Activated T-helper 17 cell treated with anti-CD3 and anti-CD28 coated beads, Interleukin-2, amount 50 U/mL, for 72 hours (primary cell): ENCODE measurements at places on chromosomes 7 and 10. TPM values are rescaled to one million over a fixed set of nuclear protein-coding genes. Genes with fewer than 3 reads are reported as not detected.

- no peak for ATAC-seq
Observed at GRCh38 chr10:20855398-20856038, 41.6 kb downstream of the NEBL start.

- no peak for ATAC-seq
Observed at GRCh38 chr7:133649593-133649992, 396.7 kb downstream of the EXOC4 start.

DNA sequence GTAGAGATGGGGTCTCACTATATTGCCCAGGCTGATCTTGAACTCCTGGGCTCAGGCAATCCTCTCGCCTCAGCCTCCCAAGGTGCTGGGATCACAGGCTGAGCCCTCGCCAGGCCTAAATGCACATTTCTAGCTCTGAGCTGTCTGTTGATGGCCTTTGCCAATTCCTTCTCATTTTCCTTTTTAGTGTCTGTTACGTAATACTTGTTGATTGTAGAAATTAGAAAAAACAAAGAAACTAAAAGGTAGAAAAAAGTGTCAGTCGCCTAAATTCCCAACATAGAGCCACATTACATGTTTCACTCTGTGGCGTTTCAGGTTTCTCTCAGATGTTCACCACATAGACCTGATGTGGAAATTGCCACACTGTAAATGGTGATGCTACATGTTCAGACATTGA lies 44.0 kb upstream of the RASGEF1A start:
- ATAC-seq = no peak

DNA sequence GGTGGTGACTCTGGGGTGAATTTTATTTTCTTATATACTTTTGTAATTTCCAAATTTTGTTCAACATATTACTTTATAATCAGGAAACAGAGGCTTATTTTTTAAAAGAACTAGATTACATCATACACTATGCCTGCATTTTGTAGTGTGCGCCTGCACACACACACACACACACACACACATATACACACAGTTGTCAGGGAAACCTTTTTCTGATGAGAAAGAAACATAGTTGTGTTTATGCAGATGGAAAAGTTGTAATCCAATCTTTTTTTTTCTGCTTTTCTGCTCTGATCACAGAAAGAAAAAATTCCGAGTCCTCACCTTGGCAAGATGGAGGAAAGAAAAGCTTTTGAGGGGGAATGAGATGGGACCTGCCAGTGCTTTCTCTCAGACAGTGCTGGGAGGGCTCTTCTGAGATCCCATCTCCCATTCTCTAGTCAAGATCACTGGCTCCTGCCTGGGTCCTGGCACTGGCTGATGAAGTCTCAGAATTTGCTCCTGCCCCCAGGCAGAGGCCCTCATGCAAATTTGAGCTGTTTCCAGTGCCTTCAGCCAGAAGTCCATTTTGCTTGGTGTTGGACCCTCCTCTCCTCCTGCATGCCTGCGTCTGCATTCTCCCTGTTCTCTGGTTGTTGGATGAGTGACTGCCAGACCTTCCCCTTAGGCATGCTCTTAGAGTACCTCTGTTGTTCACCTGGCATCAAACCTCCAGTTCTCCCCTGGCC lies 59.7 kb downstream of the TLL2 start:
- no peak for ATAC-seq

DNA sequence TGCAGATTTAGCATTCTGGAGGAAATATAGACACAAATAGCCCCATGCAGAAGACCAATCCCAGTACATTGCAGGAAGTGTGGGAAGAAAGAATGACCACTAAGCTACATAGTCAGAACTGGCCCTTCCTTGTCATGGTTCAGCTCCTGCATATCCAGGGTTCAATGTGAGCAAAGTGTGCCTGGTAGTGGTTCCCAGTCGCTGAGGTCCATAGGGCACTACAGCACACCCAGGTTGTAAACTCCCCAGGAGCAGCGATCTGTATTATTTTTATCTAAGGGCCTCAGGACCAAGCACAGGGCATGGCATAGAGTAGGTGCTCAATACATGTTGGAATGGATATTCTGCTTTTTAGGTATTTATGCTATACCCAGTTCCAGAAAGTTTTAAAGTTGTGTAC lies 114.4 kb downstream of the RTKN2 start:
- no peak for ATAC-seq

DNA sequence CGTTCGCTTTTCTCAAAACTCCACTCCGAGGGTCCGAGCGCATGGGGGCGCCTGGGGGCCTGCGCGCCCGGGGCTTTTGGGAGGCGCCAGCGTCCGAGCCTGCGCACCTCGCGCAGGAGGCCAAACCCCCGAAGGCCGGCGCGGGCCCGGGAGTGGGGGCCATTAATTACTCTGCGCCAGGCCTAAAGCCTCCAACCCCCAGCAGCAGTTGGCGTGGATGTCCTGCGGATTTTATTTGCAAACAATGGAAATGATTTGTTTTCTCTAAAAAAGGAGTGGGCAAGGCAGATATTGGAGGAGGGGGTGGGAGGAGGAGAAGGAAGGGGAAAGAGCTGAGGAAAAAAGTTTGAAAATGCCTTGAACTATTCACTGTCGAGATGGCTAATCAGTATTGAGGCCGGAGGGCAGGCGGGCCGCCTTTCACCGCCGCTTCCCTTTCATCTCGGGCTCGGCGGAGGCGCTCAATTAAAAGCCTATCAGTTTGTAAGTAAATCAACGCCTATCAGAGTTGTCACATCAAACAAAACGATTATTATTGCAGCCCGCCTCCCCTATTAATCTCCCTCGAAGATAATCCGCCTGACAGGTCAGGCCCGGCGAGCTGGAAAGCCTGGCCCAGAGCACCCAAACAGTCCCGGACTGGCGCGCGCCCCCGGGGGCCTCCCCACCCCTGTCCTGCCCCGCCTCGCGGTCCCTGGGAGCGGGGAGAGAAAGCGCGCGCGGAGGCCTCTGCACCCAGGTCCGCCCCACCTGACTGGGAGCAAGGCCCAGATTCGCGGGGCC lies 3.4 kb upstream of the ZNF503 start:
- no peak for ATAC-seq

GRCh38 chr10:34978080-34978479 lies 112.1 kb downstream of the CUL2 start:
- no peak for ATAC-seq

GRCh38 chr7:130063036-130063435 lies 7.3 kb upstream of the KLHDC10 start:
- peak; percentile 69 for ATAC-seq

GRCh38 chr10:1253523-1254353 lies 197.6 kb downstream of the WDR37 start:
- ATAC-seq = no peak

DNA sequence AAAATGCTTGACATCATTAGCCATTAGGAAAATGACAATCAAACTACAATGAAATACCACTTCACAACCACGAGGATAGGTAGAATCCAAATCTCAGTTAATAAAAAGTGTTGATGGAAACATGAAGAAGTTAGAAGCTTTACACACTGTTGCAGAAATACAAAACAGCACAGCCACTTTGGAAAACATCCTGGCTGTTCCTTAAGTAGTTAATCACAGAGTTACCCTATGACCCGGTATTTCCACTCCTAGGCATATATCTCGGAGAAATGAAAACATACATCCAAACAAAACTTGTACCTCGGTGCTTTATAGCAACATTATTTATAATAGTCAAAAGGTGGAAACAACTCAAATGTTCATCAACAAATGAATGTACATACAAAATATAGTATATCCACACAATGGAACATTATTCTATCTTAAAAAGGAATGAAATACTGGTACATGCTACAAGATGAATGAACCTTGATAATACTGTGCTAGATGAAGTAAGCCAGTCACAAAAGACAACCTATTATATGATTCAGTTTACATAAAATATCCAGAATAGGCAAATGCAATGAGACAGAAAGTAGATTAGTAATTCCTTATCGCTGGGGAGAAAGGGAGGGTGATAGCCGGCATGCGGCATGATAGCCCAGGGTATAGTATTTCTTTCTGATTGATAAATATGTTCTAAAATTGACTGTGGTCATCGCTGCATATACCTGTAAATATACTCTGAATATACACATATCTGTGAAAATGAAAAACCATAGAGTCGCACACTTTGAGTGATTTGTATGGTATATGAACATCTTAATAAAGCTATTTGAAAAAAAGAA lies 1.9 kb downstream of the VWDE start:
- no peak for ATAC-seq

GRCh38 chr7:151122796-151123157 lies 36.5 kb downstream of the AGAP3 start:
- ATAC-seq = no peak

- no peak for ATAC-seq
Observed at GRCh38 chr7:100358857-100359212, 918 bp downstream of the PILRB start.

DNA sequence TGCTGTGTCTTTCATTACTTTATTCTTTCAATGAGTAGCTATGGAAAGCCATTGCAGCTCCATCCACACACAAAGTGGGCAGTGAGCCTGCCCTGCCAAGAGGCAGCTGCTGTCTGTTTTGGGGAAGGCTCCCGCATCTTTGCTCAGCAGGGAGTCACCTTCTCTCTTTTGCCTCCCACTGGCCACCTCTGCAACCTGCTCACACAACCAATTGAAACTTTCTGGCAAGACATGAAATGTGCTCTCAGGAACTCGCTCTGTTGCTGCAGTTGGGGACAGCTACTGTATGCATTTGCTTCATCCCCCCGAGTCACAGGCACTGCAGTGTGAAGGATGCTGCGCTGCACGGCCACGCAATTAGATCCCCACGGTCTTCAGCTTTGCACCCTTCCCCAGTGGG lies 244.8 kb upstream of the NFE2L3 start:
- no peak for ATAC-seq

DNA sequence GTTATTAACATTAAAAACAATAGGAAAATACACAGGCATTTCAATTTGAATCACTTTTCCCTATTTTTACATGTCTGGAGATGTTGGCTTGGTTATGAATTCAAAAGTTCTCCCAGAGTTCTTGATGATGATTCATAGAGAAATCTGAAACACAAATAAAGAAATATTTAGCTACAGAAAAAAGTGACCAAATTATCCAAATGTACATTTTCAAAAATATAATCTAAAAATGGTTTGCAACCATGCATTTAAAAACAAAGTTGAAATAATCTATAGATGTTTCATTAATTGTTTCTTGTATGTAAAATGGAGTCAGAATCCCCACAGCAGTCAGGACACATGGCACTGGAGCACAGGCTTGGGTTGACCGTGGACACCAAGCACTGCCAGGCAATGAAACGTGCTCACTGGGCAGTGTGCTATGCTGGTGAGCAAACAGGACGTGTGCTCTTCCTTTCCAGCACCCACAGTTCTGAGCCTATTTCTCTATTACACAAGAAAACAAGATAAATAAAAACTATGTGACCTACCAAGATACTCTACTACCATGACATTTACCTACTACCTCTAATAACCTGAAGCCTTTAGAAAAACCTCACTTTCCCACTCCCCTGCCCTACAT lies 44.1 kb upstream of the PTPRN2 start:
- no peak for ATAC-seq

- no peak for ATAC-seq
Observed at GRCh38 chr10:2700626-2701305, 366.6 kb upstream of the PFKP start.

DNA sequence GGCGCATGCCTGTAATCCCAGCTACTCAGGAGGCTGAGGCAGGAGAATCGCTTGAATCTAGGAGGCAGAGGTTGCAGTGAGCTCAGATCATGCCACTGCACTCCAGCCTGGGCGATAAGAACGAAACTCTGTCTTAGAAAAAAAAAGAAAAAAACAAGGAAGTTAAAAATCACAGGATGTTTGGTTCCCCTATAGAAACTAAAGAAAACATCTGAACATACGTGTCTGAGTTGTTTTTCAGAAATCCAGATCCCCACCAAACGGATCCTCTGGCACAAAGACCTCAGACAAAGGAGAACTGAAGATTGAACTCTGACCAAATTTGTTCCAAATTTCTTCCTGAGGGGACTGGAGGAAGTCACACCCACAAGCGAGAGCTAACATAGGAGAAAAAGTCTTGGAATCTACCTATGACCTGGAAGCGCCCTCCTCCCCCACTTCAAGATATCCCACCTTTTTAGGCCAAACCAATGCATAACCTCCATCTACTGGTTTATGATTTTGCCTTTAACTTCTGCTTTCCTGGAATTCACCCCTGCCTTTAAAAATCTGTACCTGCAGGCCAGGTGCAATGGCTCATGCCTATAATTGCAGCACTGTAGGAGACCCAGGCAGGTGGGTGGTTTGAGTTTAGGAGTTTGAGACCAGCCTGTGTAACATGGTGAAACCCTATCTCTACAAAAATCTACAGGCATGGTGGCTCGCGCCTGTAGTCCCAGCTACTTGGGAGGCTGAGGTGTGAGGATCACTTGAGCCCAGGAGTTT lies 19.7 kb upstream of the SIRT1 start:
- ATAC-seq = no peak

DNA sequence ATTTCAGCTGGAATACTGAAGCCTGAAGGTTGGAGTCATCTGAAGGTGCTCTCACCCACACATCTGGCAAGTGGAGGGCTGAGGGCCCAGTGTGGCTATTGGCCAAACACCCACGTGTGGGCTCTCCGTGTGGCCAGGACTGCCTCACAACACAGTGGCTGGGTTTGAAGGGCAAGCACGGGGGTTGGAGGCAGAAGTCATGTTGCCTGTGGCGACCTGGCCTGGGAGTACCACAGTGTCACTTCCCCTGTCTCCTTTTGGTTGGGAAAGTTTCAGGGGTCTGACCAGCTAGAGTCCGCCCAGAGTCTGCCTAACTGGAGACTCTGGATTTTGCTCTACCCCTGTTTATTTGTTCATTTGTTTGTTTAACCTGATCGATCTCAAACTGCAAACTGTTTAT lies 169.5 kb downstream of the DNAJB6 start:
- no peak for ATAC-seq

- ATAC-seq = no peak
Observed at GRCh38 chr7:3998060-3998459, 684.0 kb upstream of the FOXK1 start.

GRCh38 chr7:3175285-3175902 lies 125.7 kb upstream of the SDK1 start:
- no peak for ATAC-seq

Gene UCN3
- not detected for total RNA-seq

Gene NEURL1
- 3.7 TPM for total RNA-seq

Gene SEMA3D
- not detected for total RNA-seq

Gene LIPF
- not detected for total RNA-seq

Gene HECW1
- not detected for total RNA-seq

Gene TSPAN33
- 2.6 TPM for total RNA-seq

Gene IKZF1
- total RNA-seq = 253 TPM

Gene ALOX5
- total RNA-seq = 7.9 TPM

Gene PDGFA
- total RNA-seq = 28.1 TPM

Gene CPN1
- total RNA-seq = not detected

Gene ENTPD7
- 2.9 TPM for total RNA-seq

Gene CAPZA2
- total RNA-seq = 181 TPM

Gene ACTL6B
- total RNA-seq = not detected

Gene MMP21
- total RNA-seq = not detected

Gene ZNF853
- 0.48 TPM for total RNA-seq

Gene DCLRE1A
- total RNA-seq = 13.5 TPM

Gene PNLIPRP1
- total RNA-seq = not detected

Gene ZNF736
- 22.8 TPM for total RNA-seq

Gene PKD2L1
- 0.66 TPM for total RNA-seq

Gene RAB18
- total RNA-seq = 78.1 TPM

Gene CCDC7
- 53.7 TPM for total RNA-seq
